ENCODE measurements at places on chromosomes 7 and 10.

DNA sequence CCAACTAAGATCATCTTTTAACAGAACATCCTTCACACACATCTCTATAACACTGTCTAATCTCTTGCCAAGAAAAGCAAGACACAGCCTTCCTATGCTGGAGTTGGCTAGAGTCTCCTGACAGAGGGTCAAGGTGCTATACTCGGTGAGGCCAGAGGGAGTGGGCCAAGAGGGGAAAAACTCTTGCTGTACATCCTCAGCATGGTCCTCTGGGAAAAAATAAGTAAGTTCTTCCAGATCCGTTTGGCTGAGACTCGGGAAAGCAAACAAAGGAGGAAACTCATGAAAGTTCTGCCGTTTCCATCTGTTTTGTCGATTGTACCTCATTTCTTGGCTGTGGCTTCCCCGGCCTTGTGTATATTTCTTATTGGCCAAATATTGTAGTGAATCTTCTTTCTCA, 33.9 kb downstream of the VWDE start:
- DNase-seq = no peak

- DNase-seq = no peak
These were observed 10.2 kb upstream of the COBL start for GRCh38 chr7:51326656-51327286.

GRCh38 chr7:51253157-51253556, 63.5 kb downstream of the COBL start:
- no peak for DNase-seq

DNA sequence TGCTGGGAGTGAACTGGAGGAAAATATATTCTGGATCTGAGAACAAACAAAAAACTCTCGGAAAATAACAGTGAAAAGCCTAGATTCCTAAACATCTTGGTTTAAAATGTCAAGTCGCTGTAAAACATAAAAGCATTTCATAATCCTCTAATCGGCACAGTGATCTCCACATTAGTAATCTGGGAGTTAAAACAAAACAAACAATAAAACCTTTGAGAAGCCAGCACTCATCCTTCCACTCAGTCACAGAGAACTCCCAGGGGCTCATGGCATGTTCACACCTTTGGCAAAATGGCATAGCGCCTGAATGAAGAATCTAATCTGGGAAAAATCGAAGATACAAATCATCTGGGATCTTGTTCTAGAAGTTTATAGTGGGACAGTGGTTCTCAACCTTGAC, 24.1 kb upstream of the HPS1 start:
- peak; percentile 36 for DNase-seq

DNA sequence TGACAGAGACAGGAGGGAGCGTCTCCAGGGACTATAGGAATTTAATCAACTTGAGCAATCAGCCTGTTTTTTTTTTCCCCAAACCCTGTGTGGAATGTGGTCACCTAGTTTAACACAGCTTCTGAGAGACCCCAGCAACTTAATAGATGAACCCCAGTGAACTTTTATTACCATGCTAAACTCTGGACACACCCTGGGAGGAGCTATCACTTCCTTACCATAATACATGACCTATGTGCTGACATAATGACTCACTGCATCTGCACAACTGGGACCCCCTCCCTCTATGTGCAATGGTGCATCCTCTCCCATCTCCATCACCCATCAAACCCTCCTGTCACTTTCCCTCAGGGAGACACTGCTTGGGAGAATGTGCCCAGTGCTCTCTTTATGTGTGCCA, 83.7 kb downstream of the EPC1 start:
- no peak for DNase-seq

DNA sequence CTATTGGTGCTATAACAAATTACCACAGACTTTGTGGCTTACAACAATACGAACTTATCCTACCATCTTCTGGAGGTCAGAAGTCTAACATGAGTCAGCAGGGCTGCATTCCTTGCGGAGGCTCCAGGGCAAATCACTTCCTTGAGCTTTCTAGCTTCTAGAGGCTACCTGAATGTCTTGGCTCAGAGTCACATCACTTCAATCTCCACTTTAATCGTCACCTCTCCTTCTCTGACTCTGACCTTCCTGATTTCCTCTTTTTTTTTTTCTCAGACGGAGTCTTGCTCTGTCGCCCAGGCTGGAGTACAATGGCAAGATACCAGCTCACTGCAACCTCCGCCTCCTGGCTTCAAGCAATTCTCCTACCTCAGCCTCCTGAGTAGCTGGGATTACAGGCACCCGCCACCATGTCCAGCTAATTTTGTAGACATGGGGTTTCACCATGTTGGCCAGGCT, 44.6 kb upstream of the ANAPC16 start:
- no peak for DNase-seq

DNA sequence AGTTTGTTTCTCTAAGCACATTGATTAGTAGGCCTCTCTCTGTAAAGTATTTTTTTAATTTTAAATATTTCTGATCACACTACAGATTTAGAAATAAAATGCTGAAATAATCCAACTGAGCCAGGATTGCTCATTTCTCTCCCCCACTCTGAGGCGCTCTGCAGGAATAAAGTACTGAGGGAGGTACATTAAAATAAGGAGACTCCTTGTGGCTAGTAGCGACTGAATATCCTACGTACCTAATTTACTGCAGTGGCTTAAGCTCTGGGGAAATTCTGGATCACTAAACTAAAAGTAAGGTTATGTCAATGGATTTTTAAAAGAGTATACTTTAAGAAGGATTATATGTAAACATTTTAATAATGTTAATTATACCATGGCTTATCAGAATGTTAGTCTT, 75.2 kb downstream of the RTKN2 start:
- DNase-seq = no peak

DNA sequence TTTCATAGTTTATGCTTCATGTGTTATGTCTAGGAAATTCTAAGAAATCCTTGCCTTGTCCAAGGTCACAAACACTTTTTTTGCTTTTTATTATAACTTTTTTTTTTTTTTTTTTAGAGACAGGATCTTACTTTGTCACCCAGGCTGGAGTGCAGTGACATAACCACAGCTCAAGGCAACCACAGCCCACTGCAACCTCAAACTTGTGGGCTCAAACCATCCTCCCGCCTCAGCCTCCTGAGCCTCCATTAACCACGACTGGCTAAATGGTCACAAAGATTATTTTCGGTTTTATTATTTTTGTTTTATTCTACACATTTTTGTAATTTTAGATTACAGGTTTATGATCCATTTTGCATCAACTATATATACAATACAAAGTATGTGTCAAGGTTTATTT, 7.1 kb upstream of the FAM204A start:
- DNase-seq = no peak

DNA sequence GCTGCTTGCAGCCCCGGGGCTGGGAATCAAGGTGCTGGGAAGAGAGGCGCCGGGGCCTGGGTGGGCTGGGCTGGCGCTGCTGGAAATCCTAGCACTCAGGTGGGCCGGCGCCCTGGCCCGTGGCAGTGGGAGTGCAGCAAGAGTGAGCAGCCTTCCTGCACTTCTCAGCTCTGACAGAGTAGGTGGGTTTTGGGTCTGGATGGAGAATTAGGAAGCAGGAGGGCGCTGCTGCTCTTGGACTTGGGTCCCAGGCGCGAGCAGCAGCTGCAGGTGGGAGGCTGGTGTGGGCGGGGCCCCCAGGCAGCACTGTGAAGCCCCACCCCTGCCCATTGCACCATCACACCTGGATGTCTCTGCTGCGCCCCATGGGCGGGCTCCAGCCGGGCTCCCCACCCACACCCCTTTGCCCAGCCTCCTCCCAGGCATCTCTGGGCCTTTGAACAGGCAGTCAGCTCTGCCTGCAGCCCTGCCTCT, 6.0 kb downstream of the BRI3 start:
- DNase-seq = peak; percentile 66

- DNase-seq = no peak
These were observed 69.7 kb upstream of the PALS2 start for GRCh38 chr7:24503506-24503905.

DNA sequence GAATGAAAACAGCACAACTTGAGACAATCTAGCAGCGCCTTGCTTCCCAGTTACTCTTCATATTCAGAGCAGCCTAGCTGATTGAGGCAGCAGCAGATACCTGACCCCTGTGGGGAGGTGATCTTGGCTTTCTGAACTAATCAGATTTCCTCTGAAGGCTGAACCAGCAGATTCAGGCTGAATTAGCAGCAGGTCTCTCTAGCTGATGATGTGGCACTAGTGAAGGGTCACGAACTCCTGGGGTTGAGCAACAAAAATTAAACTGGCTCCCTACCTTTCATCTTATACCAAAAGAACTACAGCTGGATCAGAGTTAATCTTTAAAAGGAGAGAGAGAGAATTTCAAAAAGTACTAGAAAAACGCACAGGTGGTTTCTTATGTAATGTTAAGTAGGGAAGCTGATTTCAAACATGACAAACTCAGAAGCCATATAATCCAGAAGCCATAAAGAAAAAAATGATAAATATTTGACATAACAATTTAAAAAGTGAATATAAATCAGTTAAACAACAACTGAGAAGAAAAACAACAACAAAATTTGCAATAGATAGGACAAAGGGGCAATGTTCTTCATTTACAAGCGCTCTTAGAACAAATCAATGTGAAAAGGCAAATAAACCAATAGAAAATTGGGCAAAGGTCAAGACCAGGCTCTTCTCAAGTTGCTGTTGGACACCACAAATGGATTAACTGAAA, 13.5 kb downstream of the SLC25A13 start:
- DNase-seq = no peak

GRCh38 chr7:1539181-1539881, 8.8 kb downstream of the MAFK start:
- no peak for DNase-seq

DNA sequence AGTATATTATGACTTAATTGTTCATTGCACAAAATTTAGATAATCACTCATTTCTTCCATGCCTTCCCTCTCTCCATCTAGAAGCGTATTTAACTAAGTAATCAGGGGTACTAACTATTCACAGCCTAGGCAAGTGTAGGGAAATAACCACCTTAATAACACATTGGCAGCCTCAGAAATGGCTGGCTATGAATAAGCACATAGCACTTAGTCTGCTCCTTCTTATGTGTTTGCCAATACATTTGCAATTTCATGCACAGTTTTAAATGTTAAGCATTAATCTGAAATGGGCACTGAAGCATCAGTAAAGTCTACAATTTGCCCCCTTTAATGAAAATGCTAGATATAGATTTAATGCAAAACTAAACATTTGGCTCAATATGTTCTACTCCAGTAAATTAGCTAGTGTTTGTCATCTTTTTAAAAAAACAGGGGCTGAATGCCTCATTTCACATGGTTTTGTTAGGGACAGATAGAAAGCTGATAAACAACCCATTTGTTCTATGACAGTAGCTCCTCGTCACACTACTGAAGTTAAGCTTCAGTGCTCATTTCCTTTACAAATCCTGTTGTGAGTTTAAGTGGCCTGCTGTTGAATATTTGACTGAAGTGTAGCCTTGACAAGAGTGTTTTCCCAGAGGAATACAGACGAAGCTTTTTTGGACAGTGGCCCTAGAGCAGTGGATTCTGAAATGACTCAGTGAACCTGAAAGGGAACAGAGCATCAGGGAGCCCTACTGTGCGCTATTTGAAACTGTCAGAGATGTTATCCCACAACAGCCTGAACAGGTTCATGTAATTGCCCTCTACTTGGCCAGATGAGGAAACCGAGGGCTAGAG, 30.5 kb downstream of the HHEX start:
- DNase-seq = no peak

DNA sequence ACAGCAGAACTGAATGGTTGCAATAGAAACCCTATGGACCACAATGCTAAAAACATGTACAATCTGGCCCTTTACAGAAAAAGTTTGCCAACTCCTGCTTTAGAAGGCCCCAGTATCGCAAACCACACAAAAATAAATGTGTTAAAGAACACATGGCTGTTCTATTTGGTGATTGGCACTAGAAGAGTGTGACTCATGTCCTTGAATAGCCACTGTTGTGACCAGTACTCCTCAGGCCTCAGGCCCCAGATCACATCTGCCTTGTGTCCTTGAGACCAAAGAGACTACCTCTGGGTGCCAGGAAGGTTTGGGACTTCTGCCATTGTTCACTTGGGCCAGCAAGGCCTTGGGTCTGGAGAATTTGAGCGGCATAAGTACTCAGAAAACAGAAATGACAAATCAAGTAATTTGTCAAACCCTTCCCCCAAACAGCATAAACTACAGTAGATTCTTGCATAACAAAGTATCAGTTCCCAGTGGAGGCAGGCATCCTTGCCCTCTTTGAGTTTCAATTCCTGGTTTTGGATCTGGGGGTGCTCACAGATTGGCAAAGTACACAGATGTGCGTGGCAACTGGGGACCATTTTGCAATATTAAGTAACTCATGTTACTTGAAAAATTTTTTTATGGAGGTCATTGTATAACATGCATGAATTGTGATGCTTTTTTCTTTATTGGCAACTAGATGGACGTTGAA, 50.2 kb downstream of the MTURN start:
- DNase-seq = no peak

DNA sequence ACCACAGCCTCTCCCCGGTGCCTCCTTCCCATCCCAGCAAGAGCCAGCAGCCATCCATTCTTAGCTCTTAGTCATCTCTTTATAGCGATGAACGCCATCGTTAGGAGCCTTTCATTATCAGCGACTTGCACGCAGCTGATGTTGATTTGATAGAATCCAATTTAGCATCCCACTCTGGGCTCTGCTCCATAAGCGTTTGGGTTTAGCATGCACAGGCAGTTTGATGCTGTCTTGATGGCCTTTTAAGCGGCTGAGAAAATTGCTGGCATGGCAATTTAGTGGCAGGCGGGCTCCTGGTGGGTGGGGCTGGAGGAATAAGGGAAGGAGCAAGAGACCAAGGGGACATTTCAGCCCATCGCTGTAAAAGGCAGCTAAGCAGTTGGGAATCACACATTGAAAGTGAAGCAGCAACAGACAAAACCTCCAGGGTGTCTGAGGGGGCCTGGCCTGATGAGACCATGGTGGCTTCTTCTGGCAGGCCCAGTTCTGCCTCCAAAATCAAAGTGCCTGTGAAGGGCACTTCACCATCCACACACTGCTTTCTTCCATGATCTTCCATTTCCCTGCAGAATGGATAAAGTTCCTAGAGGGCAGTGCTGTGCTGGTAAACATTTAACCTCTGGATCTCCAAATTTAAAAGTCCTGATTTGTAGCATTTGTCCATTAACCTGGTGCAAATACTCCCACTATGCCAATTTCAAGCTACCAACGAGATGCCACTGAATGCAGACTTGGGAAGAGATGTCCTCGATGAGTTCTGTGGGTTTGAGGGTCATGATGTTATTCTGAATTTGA, 107.8 kb upstream of the PLXNA4 start:
- no peak for DNase-seq

- DNase-seq = no peak
These were observed 58.4 kb downstream of the C10orf105 start for GRCh38 chr10:71661060-71661622.

DNA sequence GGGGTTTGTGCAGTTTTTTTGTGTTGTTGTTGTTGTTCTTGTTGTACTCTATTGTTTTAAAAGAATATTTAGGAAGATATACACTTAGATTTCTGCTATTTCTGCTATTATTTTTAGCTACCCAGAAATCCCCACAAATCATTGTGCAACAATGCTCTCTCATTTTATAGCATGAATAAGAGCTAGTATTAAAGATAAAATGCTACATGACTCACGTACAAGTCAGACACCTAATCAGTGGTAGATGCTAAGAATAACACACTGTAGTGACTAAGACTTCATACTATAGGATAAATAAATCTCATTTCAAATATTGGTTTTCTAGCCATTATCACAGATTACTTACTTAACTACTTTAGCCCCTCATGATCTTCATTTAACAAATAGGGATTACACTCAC, 920.5 kb downstream of the KCNMA1 start:
- no peak for DNase-seq

All from prostate gland (tissue), 2 donors.